GM23338 (cell line): ENCODE measurements at places on chromosomes 3 and 15. TPM values are rescaled to one million over a fixed set of nuclear protein-coding genes. Genes with fewer than 3 reads are reported as not detected.

Gene SPTBN5
- 1.0 and 1.1 TPM in 2 replicates for total RNA-seq

Gene NPTN
- total RNA-seq = 113 and 121 TPM in 2 replicates

Gene ZNF280D
- total RNA-seq = 32.5 and 34.1 TPM in 2 replicates

Gene NMNAT3
- total RNA-seq = 7.4 and 9.2 TPM in 2 replicates

Gene ADAMTS17
- total RNA-seq = 0.74 and 3.8 TPM in 2 replicates

Gene DET1
- 6.6 and 8.6 TPM in 2 replicates for total RNA-seq

Gene EIF2B5
- 36.6 and 43.3 TPM in 2 replicates for total RNA-seq

Gene SHC4
- 0.21 and 0.31 TPM in 2 replicates for total RNA-seq

Gene SPINK8
- total RNA-seq = not detected in 2 replicates

Gene POTEB
- not detected in 2 replicates for total RNA-seq
